ENCODE measurements at places on chromosomes 2 and 18.

DNA sequence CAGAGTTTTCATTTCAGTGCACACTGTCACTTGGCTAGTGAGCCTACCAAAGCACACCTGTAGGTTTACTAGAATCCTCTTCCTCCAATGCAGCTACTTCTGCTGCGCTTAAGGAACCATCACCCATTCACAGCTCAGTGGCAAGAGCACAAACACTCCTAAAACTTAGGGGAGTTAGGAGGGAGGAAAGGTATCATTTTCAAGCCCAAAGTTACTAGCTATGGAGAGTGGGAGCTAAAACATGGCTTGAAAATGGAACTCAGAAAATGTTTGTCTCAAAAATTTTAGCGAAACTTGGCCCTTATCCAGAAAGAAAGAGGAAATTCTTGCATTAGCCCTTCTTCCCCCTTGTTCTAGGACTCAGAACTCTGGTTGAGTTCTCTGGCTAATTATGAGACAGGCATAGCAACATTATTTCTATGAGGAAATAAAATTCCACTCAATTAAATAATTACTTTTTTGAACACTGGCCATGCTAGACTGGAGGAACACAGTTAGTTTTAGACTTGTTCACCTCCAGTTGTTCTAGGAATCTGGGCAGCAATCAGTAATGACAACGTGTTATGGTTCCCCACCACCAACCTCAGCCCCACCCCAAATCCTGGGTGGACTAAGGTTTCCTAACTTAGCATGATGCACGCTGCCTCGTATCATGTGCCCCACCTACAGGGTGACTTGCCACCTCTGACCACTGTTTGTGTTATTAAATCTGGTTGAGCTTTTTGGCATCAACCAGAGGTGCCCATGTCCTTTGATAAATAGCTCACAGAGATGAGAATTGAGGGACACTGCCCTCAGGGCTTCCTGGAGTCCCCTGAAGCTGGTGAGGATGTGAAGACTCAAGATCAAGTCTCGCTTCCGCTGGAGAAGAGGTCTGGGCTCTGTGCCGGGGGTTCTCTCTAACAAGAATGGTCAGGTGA is 32.8 kb downstream of the LPIN2 start:
- H3K4me1 ChIP-seq = peaks cover 89% of the 10 kb centered on the region
- no peaks in the 10 kb centered on the region for H3K36me3 ChIP-seq
- DNase-seq = peak; percentile 26
- peak overlapping the region; percentile 90 for H3K4me3 ChIP-seq
- H3K27me3 ChIP-seq = peaks cover 2% of the 10 kb centered on the region

- no peaks in the 10 kb centered on the region for H3K36me3 ChIP-seq
- H3K4me1 ChIP-seq = no peaks in the 10 kb centered on the region
- no peak for DNase-seq
- H3K27ac ChIP-seq = no peak overlapping the region
Measured at GRCh38 chr2:150860301-150860700, 372.8 kb upstream of the RND3 start.

GRCh38 chr2:130727286-130727924 is 1.5 kb upstream of the GPR148 start:
- peak overlapping the region; percentile 87 for H3K4me3 ChIP-seq
- H3K36me3 ChIP-seq = no peaks in the 10 kb centered on the region
- DNase-seq = peak; percentile 97
- H3K27ac ChIP-seq = peak overlapping the region; percentile 96
- H3K4me1 ChIP-seq = peaks cover 33% of the 10 kb centered on the region
- peaks cover 14% of the 10 kb centered on the region for H3K27me3 ChIP-seq

GRCh38 chr2:6443061-6443823 is 422.5 kb downstream of the CMPK2 start:
- no peak overlapping the region for H3K27ac ChIP-seq
- H3K4me3 ChIP-seq = no peak overlapping the region
- no peaks in the 10 kb centered on the region for H3K27me3 ChIP-seq
- H3K36me3 ChIP-seq = no peaks in the 10 kb centered on the region

GRCh38 chr2:44748-45341 is 1.5 kb downstream of the FAM110C start:
- peaks cover 12% of the 10 kb centered on the region for H3K36me3 ChIP-seq
- peaks cover 31% of the 10 kb centered on the region for H3K4me1 ChIP-seq
- DNase-seq = no peak
- H3K27me3 ChIP-seq = peaks cover 11% of the 10 kb centered on the region

- no peak for DNase-seq
- H3K27ac ChIP-seq = no peak overlapping the region
- peaks cover 7% of the 10 kb centered on the region for H3K27me3 ChIP-seq
- no peaks in the 10 kb centered on the region for H3K36me3 ChIP-seq
Measured at GRCh38 chr2:128510701-128511397, 192.2 kb upstream of the HS6ST1 start.

DNA sequence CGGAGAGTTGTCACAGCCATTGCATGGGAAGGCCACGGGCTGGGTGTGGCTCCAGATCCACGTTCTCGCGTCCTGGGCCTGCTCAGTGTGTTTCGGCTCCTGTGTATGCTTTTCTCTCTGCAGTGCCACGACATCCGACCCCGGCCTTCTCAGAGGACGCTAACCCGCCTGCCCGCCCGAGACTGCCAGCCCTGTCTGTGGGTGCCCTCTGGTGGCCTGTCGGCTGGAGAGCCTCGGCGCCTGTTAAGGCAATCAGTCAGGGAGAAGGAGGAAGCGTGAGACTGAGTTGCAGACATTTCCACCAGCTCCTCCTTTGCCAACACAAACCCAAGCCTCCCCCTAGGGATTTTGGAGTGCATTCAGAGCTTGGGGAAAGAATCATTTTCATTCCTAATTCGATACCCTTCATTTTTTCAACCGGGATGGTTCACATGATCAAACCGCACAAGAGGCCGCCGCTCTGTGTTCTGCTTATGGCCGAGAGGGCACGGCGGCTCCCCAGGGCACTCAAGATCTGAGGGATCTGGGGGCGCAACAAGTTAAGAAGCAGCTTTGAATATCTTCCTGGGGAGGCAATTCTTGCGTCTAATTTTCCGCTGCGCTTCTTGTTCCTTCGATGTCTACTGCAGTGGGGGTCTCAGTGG is 37.5 kb upstream of the ZBTB7C start:
- H3K4me3 ChIP-seq = no peak overlapping the region
- H3K27me3 ChIP-seq = no peaks in the 10 kb centered on the region
- H3K27ac ChIP-seq = no peak overlapping the region
- DNase-seq = peak; percentile 32
- peaks cover 6% of the 10 kb centered on the region for H3K4me1 ChIP-seq

DNA sequence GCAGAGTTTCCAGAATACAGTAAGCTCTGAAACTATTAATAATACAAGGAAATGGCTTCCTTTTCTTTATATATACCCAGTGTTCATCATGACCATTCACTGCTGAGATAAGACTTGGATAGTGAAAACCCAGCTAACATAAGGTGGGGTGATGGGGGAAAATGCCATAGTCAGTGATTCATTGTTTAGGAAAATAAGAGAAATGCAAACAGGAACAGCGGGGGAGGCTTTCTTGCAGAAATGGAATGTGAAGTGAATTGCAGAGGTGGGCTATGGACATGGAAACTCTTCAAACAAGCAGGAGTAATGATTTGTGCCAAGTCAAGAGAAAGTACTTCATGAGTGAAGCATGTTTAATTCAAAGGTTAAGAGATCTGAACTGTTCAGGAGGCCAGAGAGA is 519.4 kb downstream of the TDRD15 start:
- H3K4me3 ChIP-seq = no peak overlapping the region
- H3K4me1 ChIP-seq = no peaks in the 10 kb centered on the region
- H3K27me3 ChIP-seq = no peaks in the 10 kb centered on the region
- H3K36me3 ChIP-seq = no peaks in the 10 kb centered on the region
- H3K27ac ChIP-seq = no peak overlapping the region
- no peak for DNase-seq

- no peak overlapping the region for H3K4me3 ChIP-seq
- no peak overlapping the region for H3K27ac ChIP-seq
- peaks cover 23% of the 10 kb centered on the region for H3K4me1 ChIP-seq
Measured at GRCh38 chr2:216572582-216573578, 60.3 kb upstream of the IGFBP2 start.

DNA sequence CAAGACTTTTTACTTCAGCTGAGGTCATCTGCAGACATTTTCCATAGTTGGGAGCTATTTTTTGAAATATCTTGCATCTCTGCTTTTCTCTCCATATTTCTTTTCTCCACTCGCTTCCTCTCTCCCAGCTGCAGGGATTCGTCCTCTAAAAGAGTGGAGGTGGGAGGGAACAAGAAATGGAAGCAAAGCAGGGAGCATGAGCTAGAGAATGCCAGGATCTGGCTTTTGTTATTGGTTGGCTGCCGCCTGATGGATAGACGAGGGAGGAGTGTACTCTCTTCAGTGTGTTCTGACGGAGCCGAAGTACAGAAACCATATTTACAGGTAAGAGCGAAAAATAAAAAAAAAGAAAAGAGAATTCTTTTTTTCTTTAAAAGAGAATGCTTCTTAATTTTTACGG is at the start of gene CSRNP3:
Gene CSRNP3 (plus strand): TSS at position 282 of the 400 bp plus-strand sequence. CDS start 125,368 bp downstream, outside the sequence.
- H3K27ac ChIP-seq = no peak within 1 kb of the TSS
- H3K27me3 ChIP-seq = peaks cover 6% of the 10 kb centered on the region
- H3K4me3 ChIP-seq = no peak within 1 kb of the TSS
- no peak for DNase-seq
- no peaks in the 10 kb centered on the region for H3K4me1 ChIP-seq

DNA sequence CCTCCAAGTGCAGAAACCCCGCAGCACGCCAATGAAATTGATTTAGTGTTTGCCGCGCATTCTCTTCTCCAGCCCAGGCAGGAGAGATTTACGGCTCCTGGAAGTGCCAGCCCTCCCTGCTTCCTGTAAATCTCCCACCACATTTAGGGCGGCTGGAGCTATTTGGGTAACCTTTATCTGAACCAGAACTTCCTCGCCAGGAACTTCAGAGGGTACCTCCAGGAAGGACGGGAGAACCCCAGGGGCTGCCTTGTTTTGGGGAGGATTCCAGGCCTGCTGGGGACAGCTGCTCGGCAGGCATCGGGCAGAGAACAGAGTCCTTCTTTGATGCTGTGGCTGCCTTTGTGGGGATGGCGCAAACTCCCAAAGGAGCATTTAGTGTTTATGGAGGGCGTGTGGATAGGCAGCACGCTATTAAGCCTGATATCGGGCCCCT is 122.0 kb upstream of the MYCN start:
- H3K4me3 ChIP-seq = no peak overlapping the region
- H3K27me3 ChIP-seq = peaks cover 8% of the 10 kb centered on the region
- H3K27ac ChIP-seq = no peak overlapping the region
- H3K4me1 ChIP-seq = no peaks in the 10 kb centered on the region
- no peak for DNase-seq

DNA sequence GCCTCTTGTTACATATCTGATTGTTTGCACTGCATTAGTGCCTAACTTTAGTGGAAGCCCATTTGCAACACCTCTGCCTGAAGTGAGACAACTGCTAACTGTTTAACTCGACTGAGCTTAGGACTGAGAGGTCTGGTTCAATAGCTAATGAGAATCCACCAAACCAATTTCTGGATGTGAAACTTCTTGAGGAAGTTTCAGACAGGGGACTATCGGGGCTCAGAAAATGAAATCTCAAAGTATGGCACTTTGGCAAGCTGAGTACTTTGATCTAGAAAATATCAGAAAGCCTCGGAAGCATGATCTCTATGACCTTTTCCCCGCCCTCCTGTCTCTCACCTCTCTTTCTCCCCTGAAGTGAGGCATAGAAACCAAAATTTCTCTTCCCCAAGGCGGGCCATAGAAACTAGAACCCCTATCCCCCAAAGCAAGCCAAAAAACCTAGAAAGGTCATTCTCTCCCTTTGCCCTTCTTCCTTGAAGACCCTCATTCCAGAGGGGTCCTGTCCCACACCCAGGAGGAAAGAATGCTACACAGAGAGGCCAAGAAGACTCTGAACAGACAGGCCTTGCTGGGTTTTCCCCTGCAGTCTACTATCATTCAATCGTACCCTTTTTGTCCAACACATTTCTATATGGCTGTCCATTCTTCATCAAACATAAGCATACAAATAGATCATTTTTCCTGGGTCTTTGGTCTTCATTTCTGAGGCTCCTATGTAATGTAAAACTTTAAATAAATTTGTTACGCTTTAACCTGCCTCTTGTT is 69.6 kb upstream of the CREB1 start:
- no peak overlapping the region for H3K27ac ChIP-seq
- no peaks in the 10 kb centered on the region for H3K27me3 ChIP-seq
- no peak overlapping the region for H3K4me3 ChIP-seq
- peaks cover 4% of the 10 kb centered on the region for H3K4me1 ChIP-seq

GRCh38 chr2:159202568-159203071 is 83.9 kb downstream of the WDSUB1 start:
- peak; percentile 41 for DNase-seq
- H3K36me3 ChIP-seq = no peaks in the 10 kb centered on the region
- peak overlapping the region; percentile 60 for H3K4me3 ChIP-seq
- peaks cover 6% of the 10 kb centered on the region for H3K27me3 ChIP-seq

DNA sequence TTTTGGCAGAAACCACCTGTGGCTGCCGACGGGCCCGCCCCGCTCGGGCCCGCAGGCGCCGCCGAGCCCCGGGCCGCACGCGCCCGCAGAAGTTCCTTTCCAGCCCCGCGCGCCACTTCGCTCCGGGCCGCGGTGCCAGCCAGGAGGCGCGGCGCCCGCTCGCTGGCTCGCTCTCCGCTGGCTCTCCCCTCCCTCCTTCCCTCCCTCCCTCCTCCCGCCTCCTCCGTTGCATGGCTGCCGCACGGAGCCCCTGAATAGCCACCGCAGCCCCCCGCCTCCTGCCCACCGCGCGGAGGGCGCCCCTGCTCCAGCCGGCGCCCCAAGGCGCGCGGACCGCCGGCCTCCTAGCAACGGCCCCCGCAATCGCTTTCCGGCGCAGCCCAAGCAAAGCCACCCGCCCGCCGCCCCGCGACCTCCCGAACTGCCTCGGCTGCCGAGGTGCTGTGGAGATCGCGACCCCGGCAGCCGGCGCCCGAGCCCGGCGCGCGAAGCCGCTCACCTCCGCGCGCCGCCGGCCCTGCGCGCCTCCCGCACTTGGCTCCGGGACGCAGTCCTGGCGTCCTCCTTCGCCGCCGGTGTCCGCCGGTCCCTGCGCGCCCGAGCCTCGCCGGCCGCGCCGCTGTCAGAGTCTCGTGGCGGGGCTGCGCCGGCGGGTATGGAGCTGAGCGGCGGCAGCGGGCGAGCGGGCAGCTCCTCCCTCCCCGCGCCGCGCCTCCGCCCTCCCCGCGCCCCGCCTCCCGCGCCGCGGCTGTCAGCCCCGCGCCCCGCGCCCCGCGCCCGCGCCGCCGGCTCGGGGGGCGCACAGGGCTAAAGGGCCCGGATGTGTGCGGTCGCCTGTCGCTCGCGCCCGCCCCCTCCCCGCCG is at the start of gene ZBTB7C:
Gene ZBTB7C (minus strand): TSS at position 657 of the 864 bp plus-strand sequence.
- no peaks in the 10 kb centered on the region for H3K36me3 ChIP-seq
- H3K4me3 ChIP-seq = peak within 1 kb of the TSS; percentile 71
- DNase-seq = peak; percentile 10

- peaks cover 64% of the 10 kb centered on the region for H3K4me1 ChIP-seq
- DNase-seq = peak; percentile 51
- peaks cover 5% of the 10 kb centered on the region for H3K27me3 ChIP-seq
- H3K4me3 ChIP-seq = no peak overlapping the region
Measured at GRCh38 chr2:233404222-233404621, 49.9 kb downstream of the DGKD start.

GRCh38 chr2:190847504-190848081 is 33.0 kb upstream of the GLS start:
- no peaks in the 10 kb centered on the region for H3K4me1 ChIP-seq
- DNase-seq = no peak
- H3K4me3 ChIP-seq = no peak overlapping the region
- H3K36me3 ChIP-seq = peaks cover under 1% of the 10 kb centered on the region

- no peak for DNase-seq
- H3K27ac ChIP-seq = no peak overlapping the region
- H3K4me3 ChIP-seq = no peak overlapping the region
- no peaks in the 10 kb centered on the region for H3K27me3 ChIP-seq
Measured at GRCh38 chr18:73947180-73947921, 200.3 kb downstream of the FBXO15 start.

GRCh38 chr2:16071865-16072637 is 131.7 kb downstream of the MYCN start:
- no peak for DNase-seq
- H3K4me3 ChIP-seq = no peak overlapping the region
- no peaks in the 10 kb centered on the region for H3K36me3 ChIP-seq
- no peaks in the 10 kb centered on the region for H3K4me1 ChIP-seq
- peaks cover 1% of the 10 kb centered on the region for H3K27me3 ChIP-seq

Data from immature natural killer cell (primary cell).